AG04450 (cell line): ENCODE measurements at places on chromosomes 5 and 9.

GRCh38 chr9:70488098-70488792 is 73.8 kb upstream of the KLF9 start:
- DNase-seq: no peak

DNA sequence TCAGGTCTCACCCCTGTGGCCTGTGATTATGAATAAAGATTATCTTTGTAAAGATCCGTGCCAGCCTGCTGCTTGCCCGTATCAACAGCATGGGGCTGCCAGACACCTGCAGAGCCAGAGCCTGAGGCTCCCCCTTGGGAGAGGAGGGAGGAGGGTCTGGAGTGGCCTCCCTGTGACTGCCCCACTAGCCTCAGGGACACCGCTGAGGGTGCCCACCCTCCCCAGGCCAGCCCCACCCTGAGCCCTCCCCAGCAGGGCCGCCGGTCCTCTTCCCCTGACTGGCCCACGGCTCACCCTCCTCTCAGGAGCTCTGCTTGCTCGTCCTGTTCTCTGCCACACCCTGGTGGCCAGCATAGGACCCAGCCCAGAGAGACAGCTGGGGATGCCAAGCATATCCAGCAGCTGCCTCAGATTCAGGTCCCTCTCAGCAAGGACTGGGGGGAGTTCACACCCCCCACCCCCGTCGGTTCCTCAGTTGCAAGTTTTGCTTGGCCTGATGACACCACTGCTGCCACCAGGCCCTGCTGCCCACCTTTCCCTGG is 1.9 kb downstream of the SSNA1 start:
- DNase-seq: no peak

GRCh38 chr5:118224546-118224945 is 763.8 kb downstream of the DTWD2 start:
- DNase-seq: no peak

GRCh38 chr5:53607886-53608285 is 47.4 kb downstream of the NDUFS4 start:
- no peak for DNase-seq

DNA sequence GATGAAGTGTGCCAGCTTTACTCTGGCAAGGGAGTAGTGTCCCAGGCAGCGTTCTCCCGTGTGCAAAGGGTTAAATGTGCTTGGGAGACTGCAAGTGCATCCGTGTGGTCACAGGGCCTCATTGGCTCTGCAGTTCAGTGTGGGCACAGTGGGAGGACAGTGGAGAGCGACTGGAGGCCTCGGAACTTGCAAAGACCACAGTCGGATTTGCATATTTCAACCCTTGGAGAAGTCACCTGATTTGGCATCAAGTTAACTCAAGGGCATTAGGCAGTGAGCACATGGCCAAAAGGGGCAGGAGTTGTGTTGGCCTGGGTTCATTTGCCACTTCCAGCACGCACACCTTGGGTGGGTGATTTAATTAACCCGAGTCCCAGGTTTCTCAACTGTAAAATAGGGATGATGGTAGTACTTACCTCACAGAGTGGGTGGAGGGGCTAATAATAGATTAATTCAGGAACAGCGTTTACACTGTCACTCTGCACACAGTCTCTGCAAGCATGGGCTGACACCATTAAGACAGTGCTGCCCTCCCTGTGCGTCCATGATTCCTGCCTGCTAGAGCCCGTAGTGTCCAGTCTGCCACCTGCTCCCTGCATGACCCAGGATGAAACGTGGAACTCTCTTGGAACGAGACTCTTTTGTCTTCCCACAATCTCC is 22.7 kb downstream of the JADE2 start:
- no peak for DNase-seq

DNA sequence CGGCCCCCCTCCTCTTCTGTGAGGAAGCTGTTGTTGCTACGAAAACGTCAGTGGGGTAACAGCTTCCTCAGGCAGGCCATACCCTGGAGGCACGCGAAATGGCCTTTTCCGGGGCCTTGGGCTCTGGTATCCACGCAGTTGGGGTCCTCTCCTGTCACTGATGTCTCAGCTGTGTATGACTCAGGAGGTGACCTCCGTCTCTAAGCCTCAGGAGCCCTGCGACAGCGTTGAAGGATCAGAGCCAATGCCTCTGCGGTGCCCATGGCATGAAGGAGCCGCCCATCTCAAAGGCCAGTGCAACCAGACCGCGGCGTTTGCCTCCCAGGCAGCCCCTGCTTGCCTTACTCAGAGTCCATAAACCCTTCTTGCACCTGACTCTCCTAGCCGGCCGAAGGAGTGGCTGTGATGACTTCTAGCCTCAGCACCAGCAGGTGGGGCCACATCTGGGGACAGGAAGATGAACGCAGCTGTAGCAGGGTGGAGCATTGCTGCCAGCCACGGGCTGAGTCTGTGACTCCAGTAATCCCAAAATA is 1.0 kb upstream of the MXD3 start:
- DNase-seq: no peak

DNA sequence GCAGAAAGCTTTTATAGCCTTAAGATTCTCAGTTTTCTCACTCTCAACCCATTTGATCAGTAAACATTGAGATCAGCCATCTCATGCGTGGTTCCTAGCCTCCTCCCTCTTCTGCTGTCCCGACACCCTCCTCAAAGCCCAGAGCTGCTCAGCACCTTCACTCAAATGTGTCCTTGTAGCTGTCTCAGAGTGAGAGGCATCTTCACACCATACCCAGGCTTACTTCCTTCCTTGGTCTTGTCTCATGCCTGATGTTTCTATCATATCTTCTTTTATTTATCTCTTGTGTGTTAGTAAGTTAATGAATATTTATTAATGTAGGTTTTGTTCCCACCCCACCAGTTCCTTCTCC is 72.4 kb upstream of the SNX2 start:
- no peak for DNase-seq
